DMS153 (cell line): ENCODE measurements at places on chromosomes 13 and 19.

GRCh38 chr13:43041369-43041921, 18.1 kb downstream of the DNAJC15 start:
- DNase-seq, result no peak

- no peak for DNase-seq
These were observed 1.6 kb downstream of the MEX3D start for GRCh38 chr19:1566392-1567115.

DNA sequence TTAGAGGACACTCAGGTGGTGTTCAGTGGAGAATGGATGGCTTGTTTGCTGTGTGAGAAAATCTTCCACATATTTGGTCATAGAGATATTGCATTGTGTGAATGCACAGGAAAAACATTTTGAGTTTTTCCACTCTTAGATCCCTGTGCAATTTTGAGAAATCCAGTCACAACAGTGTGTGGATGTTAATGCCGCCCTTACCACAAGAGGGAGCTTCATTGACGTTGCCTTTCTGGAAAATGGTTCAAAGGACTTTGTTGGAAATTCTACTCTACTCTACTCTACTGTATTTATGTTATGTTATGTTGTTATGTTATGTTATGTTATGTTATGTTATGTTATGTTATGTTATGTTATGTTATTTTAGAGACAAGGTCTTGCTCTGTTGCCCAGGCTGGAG, 13.4 kb downstream of the ZNF20 start:
- DNase-seq, result no peak

- DNase-seq, result no peak
These were observed 856.6 kb upstream of the KLHL1 start for GRCh38 chr13:70964874-70965273.

DNA sequence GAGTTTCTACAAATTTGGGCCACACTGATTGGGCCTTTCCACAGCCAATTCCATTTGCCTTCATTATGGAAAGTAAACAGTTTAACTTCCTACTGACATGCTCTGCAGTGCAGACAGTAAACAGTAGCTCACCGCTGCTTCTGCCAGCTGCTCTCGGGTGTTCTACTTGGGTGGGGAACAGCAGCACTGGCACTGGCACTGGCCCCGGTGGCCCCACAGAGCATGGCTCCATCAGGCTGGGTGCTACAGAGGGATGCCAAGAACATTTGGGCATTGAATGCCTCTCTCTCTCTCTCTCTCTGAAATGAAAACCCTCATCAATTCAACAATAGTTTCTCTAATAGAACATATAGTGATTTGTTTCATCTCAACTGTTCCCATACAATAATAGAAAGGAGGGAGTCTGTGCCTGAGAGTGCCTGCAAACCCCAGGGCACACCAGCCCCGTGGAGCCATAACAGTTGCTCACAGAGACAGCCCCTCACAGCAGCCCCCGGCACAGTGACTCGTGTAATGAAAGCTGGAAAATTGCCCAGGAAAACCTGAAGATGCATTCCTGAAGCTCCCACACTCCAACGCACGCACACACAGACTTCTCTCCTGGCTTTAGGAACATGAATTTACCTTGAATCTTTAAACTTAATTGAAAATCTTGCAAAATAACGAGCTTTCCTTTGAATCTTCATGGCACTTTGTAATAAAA, 38.2 kb upstream of the GJB6 start:
- DNase-seq, result no peak

- no peak for DNase-seq
These were observed 838 bp upstream of the MYADM start for GRCh38 chr19:53866865-53867224.

DNA sequence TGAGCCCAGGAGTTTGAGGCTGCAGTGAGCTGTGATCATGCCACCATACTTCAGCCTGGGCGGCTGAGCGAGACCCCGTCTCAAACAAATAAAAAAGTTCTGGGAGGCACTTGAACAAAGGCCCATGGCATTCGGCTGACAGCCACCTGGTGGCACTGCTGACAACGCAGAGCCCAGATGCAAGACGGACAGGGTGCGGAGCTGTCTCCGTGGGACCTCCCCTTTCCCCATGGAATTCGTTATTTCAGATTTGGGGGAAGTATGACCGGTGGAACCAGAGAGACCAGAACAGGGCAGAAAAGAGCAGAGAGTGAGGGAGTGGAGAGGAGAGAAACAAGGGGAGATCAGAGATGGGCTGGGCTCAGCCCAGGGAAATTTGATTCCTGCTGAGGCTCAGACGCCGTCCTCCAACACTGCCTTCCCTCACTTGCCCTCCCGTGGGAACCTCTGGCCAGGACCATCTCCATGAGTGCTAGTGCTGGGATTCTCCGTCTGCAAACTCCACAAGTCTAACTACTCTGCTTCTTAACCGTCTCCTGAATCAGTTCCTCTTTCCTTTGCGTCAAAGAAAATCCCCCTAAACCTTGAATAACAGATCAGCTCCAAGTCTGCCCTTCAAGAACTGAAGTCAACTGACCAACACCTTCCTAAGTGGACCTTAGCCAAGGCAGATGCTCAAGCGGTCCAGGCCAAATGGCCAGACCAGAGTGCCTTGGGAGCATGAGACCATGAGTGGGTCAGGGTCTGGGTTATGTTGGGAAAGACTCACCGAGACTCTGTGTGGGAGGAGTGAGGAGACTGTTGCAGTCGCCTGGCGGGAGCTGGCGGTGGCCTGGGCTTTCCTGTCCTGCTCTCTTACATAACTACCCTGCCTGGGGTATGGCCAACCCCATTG, 11.9 kb upstream of the ATF5 start:
- DNase-seq, result no peak

DNA sequence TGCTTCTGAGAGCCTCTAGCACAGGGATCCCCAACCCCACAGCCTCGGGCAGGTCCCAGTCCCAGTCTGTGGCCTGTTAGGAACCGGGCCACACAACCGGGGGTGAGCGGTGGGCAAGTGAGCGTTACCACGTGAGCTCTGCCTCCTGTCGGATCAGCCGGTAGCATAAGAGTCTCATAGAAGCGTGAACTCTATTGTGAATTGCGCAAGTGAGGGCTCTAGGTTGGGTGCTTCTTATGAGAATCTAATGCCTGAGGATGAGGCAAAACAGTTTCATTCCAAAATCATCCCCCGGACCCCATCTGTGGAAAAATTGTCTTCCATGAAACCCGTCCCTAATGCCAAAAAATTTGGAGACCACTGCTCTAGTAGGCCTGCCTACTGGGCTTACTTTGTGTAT, 87.0 kb upstream of the UBL3 start:
- no peak for DNase-seq

- DNase-seq, result no peak
These were observed 66.1 kb downstream of the ZNF486 start for GRCh38 chr19:20233105-20233504.

DNA sequence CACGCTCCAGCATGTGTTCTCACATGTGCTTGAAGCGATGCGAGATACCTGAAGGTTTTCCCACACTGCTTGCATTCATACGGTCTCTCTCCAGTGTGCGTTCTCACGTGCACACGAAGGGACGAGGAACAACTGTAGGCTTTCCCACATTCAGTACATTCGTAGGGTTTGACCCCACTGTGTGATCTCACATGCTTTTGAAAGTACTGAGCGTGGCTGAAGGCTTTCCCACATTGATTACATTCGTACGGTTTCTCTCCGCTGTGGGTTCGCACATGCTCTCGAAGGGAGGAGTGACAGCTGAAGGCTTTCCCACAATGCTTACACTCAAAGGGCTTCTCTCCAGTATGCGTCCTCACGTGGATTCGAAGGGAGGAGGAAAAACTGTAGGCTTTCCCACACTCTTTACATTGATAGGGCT, 11.3 kb downstream of the ZNF77 start:
- DNase-seq, result no peak

GRCh38 chr19:40413291-40413845, at the start of gene PRX:
Gene PRX, minus strand, starts transcription at chr19:40413378. Its CDS starts 5,446 bp downstream, at chr19:40407932.
- no peak for DNase-seq

GRCh38 chr13:110268576-110269185, 38.3 kb downstream of the COL4A1 start:
- DNase-seq, result no peak

DNA sequence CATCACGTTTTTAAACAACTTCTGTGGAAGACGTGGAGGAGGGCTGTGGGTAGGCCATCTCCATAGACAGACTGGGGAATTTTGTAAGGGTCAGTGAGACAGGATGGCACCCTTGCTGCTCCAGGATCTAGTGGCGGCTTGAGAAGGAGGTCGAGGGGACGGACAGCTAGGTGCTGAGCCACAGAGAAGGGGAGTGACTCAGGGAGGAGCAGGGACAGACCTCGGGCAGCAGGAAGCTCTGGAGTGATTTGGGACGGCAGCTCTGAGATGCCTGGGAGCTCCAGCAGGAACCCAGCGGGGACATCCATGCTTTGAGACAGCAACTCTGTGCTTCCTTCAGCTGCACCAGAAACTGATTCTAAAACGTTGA, 169.1 kb upstream of the SOX1 start:
- no peak for DNase-seq

GRCh38 chr13:41311406-41312175, 524 bp downstream of the NAA16 start:
- no peak for DNase-seq

DNA sequence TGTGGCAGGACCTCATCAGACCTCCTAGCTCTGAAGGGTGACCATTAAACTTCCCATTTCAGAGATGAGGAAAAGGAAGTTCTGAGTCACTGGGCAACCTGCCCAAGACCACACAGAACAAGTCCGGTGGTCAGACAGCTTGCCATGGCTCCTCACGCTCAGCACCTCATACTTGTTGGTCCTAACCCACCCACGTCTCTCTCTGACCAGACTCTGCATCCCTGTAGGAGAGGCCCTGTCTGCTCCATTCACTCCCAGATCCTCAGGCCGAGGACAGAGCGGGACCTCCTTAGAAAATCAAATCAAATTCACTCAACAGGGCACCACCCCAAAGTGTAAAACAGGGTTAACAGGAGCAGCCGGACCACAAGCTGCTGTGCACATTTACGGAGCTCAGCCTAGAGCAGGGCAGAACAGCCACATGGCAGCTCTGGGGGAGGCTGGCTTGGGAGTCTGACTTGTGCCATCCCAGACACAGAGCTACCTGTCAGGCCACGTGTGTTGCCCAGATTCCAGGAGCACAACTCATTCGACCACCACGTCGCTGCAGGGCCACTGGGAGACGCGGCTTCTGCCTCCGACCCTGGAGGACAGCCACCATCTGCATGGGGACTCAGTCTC, 1.7 kb downstream of the MIER2 start:
- no peak for DNase-seq

GRCh38 chr19:18173572-18174288, at the start of gene IFI30:
Gene IFI30, plus strand, starts transcription at chr19:18173813. Its CDS starts 29 bp downstream, at chr19:18173842.
- peak; percentile 91 for DNase-seq

DNA sequence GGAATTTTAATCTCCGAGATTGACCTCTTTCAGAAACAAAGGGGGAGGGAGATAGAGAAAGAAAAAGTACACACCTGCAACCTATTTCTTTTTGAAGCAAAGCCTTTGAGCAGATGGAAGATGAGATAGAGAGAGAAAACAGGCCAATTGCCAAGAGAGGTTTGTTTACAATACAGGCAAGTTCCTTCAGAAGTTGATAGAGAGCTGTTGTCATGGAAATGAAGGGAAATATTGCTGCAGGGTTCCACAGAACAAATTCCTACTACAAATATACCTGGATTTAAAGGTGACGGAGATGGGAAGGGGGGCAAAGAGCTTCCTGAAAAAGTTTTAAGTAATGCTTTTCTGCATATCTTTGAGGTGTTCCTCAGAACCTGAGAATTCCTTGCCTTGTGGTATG, 388.4 kb downstream of the NDFIP2 start:
- DNase-seq, result peak; percentile 53

- peak; percentile 49 for DNase-seq
These were observed 379.4 kb downstream of the KLF12 start for GRCh38 chr13:73754727-73755292.

- DNase-seq, result no peak
These were observed 6.1 kb upstream of the CEACAM7 start for GRCh38 chr19:41694196-41694595.

GRCh38 chr13:46728777-46729176, 68.2 kb downstream of the ESD start:
- DNase-seq, result no peak

DNA sequence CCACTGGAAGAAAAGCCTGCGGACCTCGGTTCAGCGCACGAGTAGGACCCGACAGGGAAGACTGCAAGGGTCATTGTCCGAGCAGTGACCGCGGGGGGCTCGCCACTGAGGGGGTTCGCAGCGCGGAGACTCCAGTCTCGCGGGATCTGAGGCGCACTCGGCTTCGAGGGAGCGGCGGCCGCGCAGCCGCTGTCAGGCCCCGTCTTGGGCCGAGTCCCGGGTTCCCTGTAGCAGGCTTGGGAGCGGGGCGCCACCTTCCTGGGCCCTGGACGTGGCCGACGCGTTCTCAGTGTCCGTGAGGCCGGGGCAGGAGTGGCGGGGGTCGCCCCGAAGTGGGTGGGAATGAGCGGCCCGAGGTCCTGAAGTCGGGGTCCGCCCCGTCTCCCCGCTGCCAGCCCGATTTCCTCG, 474 bp upstream of the FAM174C start:
- DNase-seq, result no peak

- no peak for DNase-seq
These were observed 27.2 kb downstream of the LDLR start for GRCh38 chr19:11116507-11116906.

- no peak for DNase-seq
These were observed 43.7 kb upstream of the ENOX1 start for GRCh38 chr13:43830497-43830881.

DNA sequence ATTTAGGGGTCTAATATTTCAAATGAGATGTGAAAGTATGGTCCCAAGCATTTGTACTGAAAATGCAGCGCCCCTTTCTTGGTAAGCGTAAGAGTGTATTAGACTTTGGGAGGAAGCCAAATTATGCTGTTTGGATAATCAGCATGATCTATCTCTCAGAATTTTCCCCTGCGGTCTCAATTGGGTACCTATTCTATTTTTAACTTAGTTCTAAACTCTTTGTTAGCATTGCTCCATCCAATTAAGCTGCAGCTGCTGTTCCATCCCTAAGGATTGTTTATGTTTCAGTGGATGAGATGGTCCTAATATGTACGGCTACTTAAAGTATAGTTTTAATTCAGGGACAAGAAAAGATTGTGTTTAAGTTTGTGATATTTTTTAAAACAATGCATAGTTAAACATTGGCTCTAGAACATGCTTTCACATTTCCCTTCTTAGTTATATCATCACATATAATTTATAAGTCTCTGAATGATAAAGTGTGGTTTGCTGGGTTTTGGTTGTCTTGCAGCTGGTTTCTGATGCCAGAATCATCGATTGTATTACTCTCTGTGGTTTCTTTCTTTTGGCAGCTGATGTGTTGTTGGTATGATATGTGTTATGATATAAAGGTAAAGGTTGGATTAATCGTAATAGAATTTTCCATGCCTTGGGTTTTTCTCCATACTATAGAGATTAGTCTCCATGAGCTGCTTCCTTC, 15.0 kb downstream of the POLR1D start:
- no peak for DNase-seq
